ENCODE measurements at places on chromosomes 13 and 19.

DNA sequence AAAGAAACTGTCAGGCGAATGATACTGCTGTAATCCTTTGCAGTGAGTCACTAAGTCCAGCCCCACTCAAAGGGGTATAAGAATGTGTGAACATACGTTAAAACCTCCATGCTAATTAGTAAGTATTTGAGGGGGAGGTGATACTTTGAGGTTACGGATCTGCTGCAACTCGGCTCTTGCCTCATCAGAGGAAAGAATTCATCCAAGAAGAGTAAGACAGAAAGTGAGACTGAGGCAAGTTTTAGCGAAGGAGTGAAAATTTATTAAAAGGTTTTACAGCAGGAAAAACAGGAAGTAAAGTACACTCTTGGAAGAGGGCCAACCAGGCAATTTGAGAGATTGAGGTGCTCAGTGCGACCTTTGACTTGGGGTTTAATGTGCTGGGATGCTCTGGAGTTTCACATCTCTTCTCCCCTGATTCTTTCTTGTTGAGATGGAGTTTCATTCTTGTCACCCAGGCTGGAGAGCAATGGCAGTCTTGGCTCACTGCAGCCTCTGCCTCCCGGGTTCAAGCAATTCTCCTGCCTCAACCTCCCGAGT lies 9.8 kb downstream of the CLEC4M start:
- DNase-seq = no peak

DNA sequence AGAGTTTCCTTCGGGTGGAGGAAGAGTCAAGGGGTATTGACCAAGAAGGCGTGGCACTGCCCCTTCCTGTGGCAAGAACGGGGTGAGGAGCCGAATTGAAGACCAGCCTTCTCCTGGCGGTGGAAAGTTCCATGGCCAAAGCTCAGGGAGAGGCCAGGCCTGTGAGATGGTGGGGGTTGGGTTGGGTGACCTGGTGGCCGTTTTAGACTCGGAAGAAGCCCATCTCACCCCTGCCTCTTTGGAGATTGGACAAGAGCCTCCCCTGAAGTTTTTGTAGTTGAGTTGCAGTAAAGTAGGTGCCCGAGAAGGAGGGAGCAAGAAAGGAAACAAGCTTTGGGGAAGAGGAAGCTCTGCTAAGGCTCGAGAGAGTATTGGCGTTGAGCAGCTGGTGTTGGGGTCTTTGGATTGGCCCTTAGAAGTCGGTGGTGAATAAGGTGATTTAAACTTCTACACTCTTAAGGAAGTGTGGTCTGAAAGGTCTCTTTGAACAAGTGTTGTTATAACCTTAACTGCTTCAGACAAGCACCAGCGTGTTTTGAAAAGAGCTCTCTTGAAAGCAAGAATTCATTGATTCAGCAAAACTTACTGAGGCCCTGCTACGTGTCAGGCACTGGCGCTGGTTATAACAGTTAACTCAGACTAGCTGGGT lies 964 bp downstream of the SPINT2 start:
- no peak for DNase-seq

- no peak for DNase-seq
Observed at GRCh38 chr13:91544723-91545122, 146.3 kb downstream of the GPC5 start.

GRCh38 chr19:44575116-44575700 lies 38.2 kb upstream of the IGSF23 start:
- DNase-seq = no peak

DNA sequence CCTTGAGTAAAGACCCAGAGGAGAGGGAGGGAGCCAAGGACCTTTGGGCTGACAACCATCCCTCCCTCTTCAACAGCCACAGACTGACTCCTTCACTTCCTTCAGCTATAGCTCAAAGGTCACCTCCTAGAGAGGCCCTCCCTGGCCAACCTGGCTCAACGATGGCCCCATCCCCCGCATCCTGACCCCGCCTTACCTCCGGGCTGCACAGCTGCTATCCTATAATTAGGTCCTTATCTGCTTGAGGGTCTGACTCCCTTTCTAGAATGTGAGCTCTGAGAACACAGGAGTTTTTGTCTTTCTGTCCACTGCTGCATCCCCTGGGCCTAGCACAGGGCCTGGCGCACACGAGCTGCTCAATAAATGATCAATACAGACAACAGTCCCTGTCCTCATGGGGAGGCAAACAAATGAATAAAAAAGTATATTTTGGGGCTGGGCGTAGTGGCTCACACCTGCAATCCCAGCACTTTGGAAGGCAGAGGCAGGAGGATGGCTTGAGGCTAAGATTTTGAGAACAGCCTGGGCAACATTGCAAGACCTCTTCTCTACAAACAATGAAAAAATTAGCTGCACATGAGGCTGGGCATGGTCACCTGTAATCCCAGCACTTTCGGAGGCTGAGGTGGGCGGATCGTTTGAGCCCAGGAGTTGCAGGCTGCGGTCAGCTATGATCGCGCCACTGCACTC lies 6.6 kb upstream of the LGALS4 start:
- DNase-seq = no peak

GRCh38 chr13:97648171-97648880 lies 214.4 kb downstream of the RAP2A start:
- DNase-seq = no peak

- no peak for DNase-seq
Observed at GRCh38 chr13:112733112-112733511, 43.3 kb downstream of the ATP11A start.

DNA sequence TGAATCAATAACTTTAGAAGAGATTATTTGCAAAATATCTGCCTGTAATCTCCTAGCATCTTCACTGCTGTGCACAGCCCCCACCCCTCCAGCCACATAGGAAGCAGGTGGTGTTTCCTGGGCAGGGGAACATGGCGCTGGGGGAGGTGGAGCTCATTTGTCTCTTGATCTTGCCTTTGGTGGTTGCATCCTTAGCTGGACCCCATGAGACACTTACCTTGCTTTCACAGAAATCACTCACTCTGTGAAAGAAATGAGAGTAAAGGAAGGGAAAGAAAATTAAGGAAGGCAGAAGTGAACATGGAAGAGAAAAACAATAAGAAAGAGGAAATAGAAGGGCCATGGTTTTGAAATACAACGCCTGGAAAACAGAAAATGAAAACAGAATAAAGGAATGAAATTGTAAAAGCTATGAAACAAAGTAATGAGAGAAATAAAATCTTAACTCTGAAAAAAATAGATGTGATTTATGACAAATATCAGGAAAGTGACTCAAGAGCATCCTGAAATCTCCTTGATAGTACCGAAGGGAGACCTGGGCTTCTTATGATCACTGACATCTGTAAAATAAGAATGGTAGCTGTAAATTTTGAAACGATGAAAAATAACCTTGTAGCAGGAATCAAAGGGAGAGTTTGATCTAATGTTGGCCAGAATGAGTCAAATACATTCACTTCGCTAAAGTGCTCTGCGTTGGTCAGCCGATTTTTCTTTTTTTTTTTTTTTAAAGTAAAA lies 17.2 kb upstream of the RNASEH2B start:
- DNase-seq = no peak

DNA sequence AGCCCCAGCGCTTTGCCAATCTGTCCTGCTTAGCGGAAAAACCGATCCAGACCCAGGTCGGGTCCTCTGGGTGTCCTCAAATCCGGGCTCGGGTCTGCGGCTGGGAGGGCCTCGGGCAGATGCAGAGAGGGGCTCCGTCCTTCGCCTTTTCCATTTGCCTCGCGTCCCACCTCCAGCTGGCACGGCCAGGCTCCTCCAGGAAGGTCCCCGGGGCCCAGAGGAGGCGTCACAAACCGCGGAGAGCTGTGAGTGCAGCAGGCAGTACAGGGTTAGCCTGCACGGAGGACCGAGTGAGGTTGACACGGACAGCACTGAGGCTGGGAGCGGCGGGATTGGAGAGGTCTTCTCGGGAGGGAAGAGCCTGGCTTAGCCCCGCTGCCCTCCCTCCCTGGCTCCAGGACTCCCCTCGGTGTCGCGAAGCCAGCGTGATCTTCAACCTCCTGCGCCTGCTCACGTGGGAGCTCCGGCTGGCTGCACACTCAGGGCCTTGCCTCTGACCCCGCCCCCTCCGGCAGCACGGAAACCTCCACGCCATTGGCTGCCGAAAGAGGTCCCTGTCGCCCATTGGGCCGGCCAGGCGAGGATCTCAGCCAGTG lies 2.8 kb upstream of the IFNL2 start:
- DNase-seq = no peak

- no peak for DNase-seq
Observed at GRCh38 chr13:28353679-28354078, 141.2 kb downstream of the FLT1 start.

GRCh38 chr13:43295825-43296564 lies 272.6 kb downstream of the DNAJC15 start:
- DNase-seq = no peak

- DNase-seq = no peak
Observed at GRCh38 chr13:96053003-96053703, at the start of gene UGGT2. Gene UGGT2 (minus strand): TSS chr13:96053401. CDS start chr13:96053312, 89 bp downstream.

DNA sequence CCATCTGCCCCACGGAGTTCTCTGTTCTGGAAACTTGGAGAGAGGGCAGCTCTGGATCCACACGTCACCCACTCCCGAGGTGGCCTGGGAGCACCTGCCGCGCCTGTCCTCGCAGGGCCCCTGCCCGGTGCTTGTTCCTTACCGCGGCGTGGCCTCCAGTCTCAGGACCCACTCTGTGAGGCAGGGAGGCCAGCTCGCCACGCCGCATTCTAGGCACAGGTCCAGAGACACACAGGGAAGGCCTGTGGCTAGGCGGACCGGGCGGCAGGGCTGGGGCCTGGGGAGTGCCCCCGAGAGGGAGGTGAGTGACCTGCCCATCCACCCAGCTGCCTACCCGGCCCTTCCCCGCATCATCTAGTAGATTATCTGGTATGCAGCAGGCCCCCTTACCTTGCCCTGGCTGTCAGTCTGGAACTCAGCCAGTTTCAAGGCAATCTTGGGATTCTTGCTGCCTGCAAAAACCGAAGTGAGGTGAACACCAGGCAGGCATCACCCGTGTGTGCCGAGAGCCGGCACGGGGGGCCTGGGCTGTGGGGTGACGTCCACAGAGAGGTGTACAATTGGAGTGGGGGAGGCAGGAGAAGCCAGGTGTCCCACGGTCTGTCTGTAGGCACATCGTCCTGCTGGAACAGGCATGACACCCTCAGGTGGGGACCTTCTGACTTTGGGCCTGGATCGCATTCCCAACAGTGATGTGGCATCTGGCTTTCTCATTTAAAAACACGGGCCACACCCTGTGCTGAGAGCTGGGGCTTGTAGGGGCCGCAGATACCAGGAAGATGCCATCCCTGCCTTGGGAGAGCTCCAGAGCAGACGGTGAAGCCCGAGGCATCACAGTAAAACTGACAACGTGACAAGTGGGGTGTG lies 23.6 kb downstream of the DPP9 start:
- DNase-seq = no peak

GRCh38 chr13:20546556-20546955 lies 20.4 kb upstream of the IFT88 start:
- DNase-seq = no peak

DNA sequence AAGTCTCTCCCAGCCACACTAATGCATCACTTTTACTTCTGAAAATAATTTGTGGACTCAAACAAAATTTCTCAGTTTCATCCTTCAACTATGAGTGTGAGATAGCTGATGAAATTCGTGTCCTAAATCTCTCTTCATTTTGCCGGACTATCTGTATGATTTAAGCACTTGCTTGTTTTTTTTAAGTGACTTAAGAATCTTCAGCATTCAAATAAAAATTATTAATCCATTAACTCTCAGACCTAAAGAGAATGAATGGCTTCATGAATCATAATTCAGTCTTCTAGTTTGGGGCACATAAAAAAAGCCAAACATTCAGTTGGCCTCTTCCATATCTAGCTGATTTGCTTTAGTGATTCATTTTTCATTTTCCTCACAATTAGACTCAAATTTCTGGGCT lies 579.5 kb downstream of the DCT start:
- DNase-seq = no peak

GRCh38 chr13:35479038-35479492 lies 2.6 kb upstream of the MAB21L1 start:
- DNase-seq = no peak

DNA sequence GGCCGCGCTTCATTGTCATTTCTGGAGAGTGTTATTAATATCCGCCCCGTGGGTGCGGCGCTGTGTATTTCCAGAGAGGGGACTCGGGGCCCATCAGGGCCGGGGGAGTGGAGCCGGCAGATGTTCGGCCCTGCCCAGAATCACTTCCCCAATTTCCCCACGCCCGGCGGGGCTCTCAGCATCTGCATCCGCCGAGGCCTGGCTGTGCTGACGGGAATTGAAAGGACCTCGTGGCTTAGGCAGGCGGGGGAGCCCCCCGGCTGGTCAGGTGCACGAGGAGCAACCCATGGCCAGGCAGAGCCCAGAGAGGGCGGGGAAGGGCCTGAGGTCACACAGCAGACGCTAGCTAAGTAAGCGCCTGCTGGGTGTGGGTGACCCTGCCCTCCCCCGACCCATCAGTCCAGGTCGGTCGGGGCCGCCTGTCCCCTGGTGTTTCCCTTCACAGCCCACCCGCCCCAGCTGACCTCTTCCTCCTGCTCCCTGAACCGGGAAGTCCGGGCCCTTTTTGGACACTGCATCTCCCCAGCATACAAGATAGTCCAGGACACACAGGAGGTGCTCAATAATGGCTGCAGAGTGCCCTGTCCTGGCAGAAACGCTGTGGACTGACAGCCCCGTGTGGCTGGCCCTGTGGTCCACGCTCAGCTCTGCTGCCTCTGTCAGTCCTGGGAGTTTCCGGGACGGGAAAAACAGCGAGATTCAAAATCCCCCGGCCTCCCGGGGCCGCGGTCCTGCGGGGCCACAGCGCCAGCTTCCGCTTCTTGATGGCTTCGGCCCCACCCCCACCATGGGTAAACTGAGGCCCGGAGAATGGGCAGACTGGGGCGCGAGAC lies 22.1 kb downstream of the ARID3A start:
- DNase-seq = no peak

DNA sequence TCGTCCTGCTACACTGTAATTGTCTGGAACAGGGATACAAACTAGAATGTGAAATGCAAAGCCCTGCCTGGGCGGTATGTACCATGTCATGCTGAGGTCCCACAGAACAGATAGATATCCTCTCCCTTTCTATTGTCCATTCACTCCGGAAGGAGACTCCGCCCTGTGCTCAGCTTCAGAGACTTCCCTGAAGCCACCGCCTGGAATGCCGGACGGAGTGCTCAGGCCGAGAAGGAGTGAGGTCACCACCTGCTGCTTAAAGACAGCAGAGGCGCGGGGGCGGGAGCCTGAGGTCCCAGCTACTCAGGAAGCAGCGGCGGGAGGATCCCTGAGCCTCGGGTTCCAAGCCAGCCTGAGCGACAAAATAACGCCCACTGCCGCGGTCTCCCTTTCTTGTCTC lies 890 bp upstream of the ZNF611 start:
- DNase-seq = no peak

GRCh38 chr13:114155926-114156883 lies 22.9 kb upstream of the CFAP97D2 start:
- DNase-seq = no peak

- no peak for DNase-seq
Observed at GRCh38 chr19:5674714-5675113, 5.6 kb downstream of the MICOS13 start.

GRCh38 chr13:30257468-30258099 lies 49.8 kb downstream of the KATNAL1 start:
- DNase-seq = no peak

- DNase-seq = no peak
Observed at GRCh38 chr13:45257638-45258333, 56.9 kb upstream of the KCTD4 start.

Measured in activated CD8-positive, alpha-beta memory T cell treated with anti-CD3 and anti-CD28 coated beads for 1 hour (primary cell).